NCI-H2171 treated with DMSO at 0.1 percent for 48 hours (cell line): ENCODE measurements at places on chromosomes 3 and 15.
A peak's percentile ranks its signal among the peaks of the same experiment; 100 is the strongest.

- DNase-seq, result no peak
These were observed 59.9 kb downstream of the CFAP20DC start for GRCh38 chr3:58989955-58990354.

- no peak for DNase-seq
These were observed 26.3 kb downstream of the GABRR3 start for GRCh38 chr3:98008855-98009254.

- DNase-seq, result no peak
These were observed 294.3 kb downstream of the NEK10 start for GRCh38 chr3:27074914-27075313.

DNA sequence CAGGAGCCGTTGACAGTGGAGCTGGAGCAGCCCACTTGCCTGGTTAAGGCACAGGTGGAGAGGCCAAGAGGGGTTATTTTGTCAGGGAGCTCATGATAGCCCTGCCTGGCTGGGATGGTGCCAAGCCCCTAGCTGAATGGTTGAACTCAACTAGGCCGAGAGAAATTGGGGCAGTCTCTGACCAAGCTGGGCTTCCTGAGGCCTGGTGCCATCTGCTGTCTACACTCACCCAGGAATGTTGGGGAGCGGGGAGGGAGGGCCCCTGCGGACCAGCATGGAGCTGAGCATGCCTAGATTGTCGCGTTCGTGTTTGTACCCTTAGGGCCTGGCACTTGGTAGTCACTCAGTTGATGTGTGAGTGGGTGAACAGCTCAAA, 1.2 kb downstream of the BRPF1 start:
- no peak for DNase-seq

DNA sequence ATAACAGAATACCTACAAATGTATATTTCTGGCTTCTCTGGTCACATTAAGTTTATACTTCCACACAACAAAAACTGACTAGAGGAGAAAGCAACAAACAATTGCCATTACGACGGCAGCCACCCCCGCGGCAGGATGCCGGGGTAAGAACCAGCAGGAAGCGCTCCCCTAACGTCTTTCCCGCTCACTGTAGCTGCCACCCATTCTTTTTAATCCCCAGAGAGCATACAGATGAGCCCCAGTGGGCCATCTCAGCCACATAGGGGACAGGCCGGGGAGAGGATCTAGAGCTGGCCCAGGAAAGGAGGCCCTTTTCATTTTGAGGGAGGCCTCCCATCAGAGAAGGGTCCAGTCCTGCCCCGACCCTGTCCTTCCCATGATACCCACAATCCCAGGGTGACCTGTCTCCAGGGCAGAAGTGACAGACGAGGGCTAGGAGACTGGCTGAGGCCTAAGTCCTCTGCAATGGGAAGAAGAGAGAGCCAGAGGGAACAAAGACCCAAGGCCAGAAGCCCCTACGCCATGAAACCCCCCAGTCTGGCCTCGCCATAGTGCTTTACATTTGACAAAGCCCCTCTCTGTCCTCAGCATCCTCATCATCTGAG, 3.6 kb upstream of the CALML4 start:
- no peak for DNase-seq

GRCh38 chr15:36221992-36222391, 357.4 kb upstream of the CDIN1 start:
- DNase-seq, result no peak

DNA sequence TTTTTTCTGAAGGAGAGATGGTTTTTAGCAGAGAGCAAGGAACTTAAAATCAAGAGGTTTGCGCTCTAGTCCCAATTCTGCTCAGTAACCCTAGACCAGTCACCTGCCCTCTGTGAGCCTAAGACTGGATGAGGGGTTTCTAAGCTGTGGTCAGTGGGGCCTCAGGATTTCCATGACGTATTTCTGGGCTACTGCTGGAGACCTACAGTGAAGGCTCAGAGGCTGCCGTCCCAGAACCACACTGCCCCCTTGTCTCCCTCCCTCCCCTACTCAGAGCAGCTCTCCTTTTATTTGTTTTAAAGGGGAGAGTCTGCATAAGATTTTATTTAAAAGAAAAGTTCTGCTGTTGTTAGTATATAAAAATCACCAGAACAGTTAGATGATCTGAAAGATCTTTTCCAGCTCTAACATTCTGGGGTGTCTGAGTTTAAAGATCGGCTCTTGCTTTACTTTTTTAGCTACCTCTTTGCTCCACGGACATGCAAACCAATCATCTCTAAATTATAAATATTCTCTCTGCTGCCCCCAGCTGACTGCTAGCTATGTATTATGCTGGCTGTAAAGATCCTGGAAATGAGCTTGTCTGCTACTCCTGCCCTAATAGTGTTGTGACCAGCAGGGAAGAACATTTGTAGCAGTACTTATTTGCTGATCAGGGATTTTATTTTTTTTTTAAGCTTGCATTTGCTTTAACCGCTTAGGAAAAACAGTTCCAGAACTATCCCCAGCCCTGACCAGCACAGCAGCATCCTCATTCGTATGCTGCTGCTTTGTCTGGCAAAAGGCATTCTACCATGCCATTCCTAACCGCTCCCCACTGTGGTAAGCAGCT, 28.6 kb upstream of the NDUFB4 start:
- DNase-seq, result peak; percentile 21

GRCh38 chr15:48131324-48131723, 10.5 kb downstream of the SLC24A5 start:
- DNase-seq, result no peak

GRCh38 chr3:196053487-196053886, 28.4 kb downstream of the TFRC start:
- DNase-seq, result no peak

GRCh38 chr15:74845581-74845980, 2.6 kb upstream of the ULK3 start:
- no peak for DNase-seq

GRCh38 chr15:73617301-73617831, 15.8 kb downstream of the NPTN start:
- peak; percentile 46 for DNase-seq

GRCh38 chr3:162704238-162704637, 1207.6 kb downstream of the OTOL1 start:
- no peak for DNase-seq

GRCh38 chr15:33831646-33832045, 136.7 kb upstream of the CHRM5 start:
- no peak for DNase-seq

DNA sequence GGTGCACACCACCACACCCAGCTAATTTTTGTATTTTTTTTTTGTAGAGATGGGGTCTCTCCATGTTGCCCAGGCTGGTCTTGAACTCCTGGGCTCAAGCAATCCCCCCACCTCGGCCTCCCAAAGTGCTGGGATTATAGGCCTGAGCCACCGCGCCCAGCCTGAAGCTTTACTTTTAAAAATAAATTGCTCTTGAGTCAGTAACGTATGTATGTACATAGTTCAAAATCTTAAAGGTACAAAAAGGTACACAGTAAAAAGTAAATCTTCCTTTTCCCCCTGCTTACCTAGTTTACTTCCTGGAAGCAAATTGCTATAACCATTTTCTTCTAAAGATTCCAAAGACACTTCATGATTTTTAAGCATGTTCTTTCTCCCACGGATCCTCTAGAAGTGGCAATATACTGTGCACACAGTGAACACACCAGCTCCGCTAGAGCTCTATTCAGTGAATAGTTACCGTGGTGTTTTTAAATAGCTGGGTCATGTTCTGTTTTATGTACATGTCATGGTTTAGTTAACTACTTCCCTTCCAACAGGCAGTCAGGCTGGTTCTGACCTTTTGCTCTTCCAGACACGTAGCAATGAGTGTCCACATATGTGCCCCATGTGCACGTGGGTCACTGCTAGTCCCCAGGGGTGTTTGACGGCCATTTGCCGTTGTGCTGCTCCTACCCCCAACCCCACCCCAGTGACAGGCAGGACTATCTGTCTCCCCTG, 82.1 kb downstream of the EEFSEC start:
- DNase-seq, result no peak

DNA sequence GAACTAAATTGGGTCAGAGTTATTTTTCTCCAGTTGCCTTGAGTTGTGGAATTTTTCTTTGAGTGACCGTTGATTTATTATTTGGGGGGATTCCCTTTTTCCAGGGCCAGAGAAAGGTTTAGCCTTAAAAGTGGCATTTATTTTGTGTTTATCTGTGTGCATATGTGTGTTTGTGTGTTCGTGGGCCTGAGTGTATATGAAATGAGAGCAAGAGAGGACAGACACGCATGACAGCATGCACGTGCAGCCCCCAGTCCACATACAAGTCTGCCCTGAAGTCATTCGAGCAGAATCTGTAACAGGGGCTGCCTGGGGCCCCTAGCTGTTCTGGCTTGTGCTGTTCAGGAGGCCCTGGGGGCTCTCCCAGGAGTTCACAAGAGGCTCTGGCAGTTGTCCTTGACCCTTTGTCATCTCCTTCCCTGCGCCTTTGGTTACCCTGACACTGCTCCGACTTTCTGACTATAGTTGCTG, 18.3 kb upstream of the TRAK1 start:
- no peak for DNase-seq

- DNase-seq, result no peak
These were observed 360.9 kb upstream of the CBLB start for GRCh38 chr3:106229495-106230278.

DNA sequence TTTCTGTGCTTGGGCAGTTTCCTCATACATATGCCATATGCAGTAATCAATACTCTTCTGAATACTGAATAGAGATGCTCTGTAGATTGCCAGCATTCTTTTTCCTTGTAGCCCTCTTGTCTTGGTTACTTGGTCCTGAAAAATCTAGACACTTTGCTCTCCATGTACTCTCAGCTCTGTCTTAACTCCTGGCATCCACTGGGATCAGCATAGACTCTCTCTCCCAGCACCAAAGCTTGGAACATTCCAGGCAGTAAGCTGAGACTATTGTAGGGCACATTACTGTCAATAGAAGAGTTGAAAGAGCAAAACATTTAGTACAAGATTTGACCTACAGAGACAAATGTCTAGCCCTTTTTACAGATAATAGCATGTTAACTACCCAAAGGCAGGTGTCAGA, 1100.3 kb downstream of the TBL1XR1 start:
- peak; percentile 58 for DNase-seq

- DNase-seq, result no peak
These were observed 1.7 kb upstream of the IFT57 start for GRCh38 chr3:108223928-108224327.

DNA sequence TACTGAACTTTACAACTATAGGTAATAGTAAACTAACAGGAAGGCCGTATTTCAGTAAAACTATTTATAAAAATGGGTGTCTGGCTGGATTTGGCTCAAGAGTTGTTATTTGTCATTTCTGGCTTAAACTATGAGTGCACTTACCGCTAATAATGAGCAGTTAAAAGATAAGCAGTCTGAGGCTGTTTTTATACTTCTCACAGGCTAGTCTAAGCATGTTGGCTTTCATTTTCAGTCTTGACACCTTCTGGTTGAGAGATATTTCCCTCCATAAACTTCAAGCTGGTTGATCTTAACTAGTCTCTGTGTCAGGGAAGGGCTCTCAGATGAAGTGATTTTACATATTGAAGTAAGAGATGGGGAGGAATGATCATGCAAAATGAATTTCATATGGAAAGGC, 96.1 kb downstream of the RSRC1 start:
- no peak for DNase-seq

- DNase-seq, result no peak
These were observed 34.8 kb downstream of the PDHB start for GRCh38 chr3:58398669-58399333.

DNA sequence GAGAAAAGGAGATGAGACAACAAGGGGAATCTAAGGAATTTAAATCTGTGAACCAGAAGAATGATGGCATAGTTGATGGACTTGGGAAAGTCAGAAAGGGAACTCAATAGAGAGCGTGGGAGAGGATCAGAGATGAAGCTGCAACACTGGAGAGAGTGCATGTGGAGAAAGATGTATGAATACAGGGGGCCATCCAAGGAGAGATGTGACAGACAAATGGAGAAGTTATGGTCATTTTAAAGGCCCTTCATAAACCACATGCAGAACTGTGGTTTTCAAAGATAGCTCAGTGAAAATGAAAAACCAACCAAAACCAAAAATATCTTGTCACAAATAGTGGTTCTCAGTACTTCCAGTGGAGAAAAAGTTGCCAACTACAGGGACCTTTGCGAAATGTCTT, 265.2 kb downstream of the SUCLG2 start:
- DNase-seq, result no peak

DNA sequence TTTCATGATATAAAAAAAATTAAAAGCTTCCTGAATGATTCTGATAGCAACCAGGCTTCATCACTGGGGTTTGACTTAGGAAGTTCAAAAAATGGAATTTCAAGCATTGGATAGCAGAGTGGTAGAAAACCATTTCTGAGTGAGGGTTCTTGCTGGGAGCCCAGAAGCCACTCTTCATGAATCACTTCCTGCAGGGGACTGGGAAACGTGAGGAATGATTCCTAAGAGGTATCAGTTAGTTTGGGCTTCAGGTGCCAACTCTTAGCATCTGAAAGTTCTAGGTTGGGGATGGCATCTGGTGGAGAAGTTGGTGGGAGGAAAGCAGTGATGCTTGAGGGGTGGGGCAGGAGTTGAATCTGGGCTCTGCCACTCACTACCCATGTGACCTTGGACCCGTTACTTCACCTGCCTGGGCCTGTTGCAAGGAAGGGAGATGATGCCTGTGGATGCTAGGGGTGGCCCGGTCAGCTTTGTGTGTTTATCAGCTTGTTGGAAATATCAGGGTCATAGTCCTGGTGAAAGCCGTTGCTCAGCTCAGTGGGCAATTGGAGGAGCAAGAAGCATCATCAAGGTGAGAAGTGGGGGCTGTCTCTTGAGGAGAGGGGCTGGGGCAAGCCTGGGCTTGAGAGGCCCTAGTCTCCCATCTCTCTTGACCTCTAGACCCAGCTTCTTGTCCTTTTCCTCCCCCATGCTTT, 37.0 kb upstream of the TNFAIP8L3 start:
- DNase-seq, result no peak

- DNase-seq, result no peak
These were observed 3.4 kb downstream of the ATP2C1 start for GRCh38 chr3:130897316-130897715.

DNA sequence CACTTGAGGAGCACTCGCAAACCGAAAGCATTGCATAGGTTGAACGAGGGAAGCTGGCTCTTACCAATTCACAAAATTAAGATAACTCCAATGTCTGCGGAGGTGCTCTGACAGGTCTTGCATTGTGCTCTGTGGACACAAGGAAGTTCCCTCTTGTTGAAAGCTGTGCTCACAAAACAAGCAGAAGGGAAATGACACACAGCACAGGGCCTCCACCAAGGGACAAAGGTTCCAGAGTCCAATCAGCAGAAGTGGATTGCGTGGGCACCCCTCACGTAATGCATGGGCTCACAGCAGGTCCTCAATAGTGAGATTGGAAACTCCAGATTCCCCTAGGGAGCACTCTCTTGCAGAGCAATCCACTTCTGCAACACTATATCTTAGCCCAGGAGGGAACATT, 89.9 kb downstream of the ATP10A start:
- no peak for DNase-seq

- no peak for DNase-seq
These were observed 55.5 kb downstream of the NBEAL2 start for GRCh38 chr3:47034868-47035489.

- no peak for DNase-seq
These were observed 2.9 kb downstream of the TNFSF10 start for GRCh38 chr3:172520301-172520831.
